ENCODE measurements at places on chromosomes 1 and 21. TPM values are rescaled to one million over a fixed set of nuclear protein-coding genes. Genes with fewer than 3 reads are reported as not detected.

The CHIA gene
- not detected for total RNA-seq

The LRRC38 gene
- total RNA-seq: not detected

The LYPD8 gene
- total RNA-seq: not detected

The PIK3CD gene
- total RNA-seq: 12.5 TPM

The MYBPH gene
- not detected for total RNA-seq

The OR14K1 gene
- not detected for total RNA-seq

The KCNQ4 gene
- under 0.01 TPM for total RNA-seq

The ILDR2 gene
- under 0.01 TPM for total RNA-seq

The EXTL1 gene
- 0.30 TPM for total RNA-seq

The S100A1 gene
- not detected for total RNA-seq
